ENCODE measurements at places on chromosomes 11 and 22. TPM values are rescaled to one million over a fixed set of nuclear protein-coding genes. Genes with fewer than 3 reads are reported as not detected.

Gene NXPE4
- polyA plus RNA-seq = not detected

DNA sequence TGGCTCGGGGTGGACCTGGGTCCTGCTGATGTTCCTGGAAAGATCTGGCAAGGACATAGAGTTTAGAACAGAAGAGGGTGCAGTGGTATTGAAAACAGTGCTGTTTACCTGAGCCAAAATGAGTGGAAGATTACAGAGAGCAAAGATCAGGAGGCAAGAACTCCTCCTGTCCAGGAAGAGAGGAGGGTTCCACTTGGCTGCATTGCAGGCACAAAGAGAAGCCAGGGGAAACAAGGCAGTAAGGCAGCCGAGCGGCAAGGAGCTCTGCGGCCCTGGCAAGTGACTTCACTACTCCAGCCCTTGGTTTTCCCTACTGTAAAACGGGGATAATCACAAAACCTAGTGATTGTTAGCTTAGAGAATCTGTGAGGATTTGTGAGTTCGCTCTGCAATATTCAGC lies 3.7 kb upstream of the PACSIN2 start:
- no peak for DNase-seq

GRCh38 chr11:1397146-1397861 lies 7.6 kb downstream of the BRSK2 start:
- no peak for DNase-seq

DNA sequence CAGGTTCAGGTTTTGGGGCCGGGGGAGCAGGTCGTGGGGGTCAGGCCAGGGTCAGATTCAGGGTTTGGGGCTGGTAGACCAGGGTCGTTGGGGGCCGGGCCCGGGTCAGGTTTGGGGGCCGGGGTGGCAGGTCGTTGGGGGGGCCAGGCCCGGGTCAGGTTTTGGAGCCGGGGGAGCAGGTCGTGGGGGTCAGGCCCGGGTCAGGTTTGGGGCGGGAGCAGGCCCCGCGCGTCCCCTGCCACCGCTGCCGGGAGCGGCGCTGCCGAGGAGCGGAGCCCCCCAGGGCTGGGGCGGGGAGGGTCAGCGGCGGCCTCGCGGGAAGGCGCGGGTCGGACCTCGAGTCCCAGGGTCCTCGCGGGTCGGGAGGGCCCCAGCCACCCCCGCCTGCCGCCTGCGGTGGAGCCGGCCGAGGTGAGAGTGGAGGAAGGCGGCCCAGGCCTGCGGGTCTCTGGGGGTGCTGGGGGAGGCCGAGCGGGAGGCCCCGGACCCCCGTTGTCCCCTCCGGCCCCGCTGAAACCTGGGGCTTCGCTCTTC lies 535 bp downstream of the TRABD start:
- no peak for DNase-seq
